ENCODE measurements at places on chromosomes 3 and 15.

DNA sequence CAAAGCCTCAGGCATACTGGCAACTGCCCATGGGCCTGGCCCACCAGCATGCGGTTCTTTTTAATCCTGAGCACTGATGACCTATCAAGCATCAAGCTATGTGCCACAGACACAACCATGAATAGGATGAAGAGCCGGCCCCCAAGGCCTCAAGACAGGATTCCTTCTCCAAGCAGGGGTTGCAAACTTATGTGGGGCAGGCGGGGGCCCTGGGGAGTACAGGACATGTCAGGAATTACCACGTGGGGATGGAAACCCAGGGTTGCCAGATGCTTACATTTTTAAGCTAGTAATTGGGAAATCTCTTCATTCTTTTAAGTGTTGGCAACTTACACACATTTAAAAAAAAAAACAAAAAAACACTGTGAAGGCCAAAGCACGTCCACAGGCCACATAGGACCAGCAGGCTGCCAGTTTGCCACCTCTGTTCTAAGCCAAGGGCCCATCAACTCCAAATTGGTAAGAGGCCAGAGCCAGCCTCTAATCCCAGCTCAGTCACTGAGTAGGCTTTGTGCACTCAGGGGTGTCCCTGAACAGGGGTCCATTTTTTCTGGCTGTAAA, 32.8 kb downstream of the BDH1 start:
- DNase-seq = no peak

DNA sequence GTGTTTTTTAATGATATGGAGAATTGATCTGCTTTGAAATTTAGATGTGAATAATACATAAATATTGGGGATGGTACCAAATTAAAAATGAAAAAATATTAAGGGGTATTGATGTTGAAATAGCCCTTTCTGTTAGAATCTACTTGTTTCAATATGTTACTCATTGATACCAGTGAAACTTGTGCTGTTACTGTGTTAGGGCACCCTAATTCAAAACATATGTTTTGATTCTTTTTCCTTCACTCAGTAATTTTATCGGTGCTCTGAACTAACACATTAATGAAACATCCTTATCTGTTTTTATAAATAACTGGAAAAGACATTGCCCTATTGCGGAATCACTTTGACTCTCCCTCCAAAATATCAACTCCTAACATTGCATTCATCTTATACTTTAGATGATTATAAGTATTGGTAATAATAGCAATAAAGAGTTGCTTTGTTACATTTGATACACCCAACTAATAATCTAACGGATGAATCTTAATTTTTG, 52.0 kb upstream of the CCNB2 start:
- DNase-seq = no peak

GRCh38 chr3:108662142-108662738, 72.7 kb downstream of the DZIP3 start:
- DNase-seq = peak; percentile 80

- DNase-seq = no peak
Measured at GRCh38 chr15:59334076-59334415, 38.6 kb downstream of the MYO1E start.

DNA sequence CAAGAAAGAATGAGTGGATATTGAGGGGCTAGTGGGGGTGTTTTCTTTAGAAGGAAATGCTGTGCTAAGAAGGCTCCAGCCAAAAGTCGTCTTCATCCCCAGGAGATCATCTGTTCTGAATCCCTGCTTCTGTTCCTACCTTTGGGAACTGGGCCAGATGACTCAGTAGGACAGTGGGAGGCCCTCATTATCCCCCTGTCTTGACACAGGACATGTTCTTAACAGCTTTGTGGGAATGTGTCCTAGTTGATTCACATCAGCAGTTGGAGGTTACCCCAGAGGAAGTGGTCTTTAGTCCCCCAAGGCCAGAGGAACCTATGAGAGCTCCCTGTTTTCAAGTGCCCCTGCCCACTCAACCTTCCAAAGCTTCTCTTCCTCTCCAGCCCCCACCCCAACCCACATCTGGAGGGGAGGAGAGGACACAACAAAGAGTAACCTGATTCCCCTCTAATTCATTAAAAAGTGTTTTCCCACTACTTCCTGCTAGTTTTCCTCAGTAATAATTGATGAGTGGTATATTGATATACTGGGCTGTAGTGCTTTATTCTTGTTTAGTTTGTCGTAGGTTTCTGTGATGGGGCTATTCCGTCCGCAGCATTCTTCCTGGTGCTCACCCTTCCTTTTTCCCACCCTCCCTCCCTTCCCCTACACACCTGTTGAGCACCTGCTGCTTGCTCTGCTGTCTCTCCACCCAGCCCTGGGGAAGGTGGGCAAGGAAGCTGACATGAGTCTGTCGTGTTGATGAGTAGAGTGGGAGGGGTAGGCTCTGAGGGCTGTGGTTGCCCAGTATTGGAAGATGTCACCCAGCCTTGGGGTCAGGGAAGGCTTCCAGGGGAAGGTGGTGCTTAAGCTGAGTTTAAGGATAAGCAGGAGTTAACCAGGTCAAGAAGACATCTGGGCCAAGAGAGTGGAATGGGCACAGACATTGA, 9.3 kb downstream of the PXYLP1 start:
- DNase-seq = no peak

GRCh38 chr3:115800489-115801075, 177.3 kb downstream of the GAP43 start:
- DNase-seq = no peak

- no peak for DNase-seq
Measured at GRCh38 chr3:46462111-46462510, 2.6 kb downstream of the LTF start.

DNA sequence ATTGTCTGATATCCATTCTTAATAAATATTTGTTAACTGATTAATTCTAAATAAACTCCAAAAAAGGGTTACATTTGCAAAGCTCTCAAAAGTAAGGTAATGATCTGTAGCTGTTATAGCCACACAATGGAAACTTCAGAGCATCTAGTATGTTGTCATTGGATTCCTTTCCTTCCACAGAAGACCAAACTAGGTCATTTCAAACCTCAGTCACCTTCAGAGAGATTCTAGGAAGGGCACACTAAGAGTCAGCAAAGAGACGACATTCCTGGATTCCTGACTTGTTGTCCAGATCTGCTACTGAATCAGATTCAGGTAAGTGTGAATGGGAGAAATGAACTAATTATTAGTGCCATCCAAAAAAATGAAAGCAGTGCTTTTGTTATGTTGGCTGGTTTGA, 3.0 kb upstream of the COL8A1 start:
- DNase-seq = no peak

GRCh38 chr15:85421116-85421925, 40.9 kb downstream of the AKAP13 start:
- no peak for DNase-seq
